ENCODE measurements at places on chromosomes 16 and 17.

DNA sequence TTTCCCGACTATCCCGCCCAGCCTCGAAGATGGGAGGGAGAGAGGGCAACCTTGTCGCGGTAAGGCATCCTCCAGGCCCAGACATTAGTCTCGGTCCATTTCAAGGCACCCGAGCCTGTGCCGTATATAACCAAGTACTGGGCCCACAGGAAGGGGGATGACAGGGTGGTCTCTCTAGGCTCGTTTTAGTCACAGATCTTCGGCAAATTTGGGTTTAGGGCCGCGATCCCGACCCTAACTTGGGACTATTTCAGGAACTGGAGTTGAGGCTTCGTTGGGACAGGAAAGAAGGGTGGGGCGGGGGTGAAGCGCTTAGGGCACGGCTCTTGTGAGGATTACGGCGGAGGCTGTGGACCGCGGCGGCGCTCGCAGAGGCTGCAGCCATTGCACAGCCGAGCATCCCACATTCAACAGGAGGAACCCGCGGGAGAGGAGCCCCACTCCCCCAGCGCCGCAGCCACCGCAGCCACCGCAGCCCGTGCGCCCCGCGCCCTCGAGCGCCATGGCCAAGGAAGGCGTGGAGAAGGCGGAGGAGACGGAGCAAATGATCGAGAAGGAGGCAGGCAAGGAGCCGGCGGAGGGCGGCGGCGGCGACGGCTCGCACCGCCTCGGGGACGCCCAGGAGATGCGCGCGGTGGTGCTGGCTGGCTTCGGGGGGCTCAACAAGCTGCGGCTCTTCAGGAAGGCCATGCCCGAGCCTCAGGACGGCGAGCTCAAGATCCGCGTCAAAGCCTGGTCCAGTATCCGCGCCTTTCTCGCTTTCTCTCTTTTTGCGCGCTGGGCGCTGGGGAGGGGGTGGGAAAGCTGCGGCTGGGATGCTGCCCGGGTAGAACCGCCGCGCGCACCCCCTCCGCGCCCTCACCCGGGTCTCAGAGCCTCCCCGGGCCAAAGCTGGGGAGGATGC is at the start of gene VAT1L:
Gene VAT1L, plus strand, starts transcription at position 384 of the 904 bp plus-strand sequence. Its CDS starts 119 bp downstream, at position 503.
- peak; percentile 7 for DNase-seq

GRCh38 chr17:48299760-48300159 is 130.3 kb downstream of the SKAP1 start:
- DNase-seq = no peak

DNA sequence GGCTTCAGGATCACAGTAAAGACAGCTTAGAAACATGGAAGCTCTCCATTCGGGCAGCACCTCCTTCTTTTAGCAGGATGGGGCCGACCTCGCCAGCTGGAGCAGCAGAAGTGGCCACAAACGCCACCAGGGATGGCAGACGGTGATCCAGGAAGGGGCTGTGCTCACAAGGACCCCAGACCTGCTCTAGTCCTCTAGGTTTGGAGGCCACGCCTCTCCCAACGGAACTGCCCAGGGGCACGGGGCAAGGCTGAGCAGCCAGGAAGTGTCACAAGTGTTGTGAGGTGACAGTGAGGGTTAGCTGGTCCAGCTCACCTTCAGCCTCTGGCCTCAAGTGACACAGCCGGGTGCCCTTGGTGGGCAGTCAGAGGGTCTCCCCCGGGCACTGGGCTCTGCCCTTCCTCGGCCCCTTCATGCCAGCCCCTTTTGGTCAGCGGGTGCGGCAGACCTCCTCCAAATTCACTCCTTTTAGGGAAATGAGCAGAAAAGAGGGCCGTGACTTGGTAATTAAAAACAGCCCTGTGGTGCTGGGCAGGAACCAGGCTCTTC is 20.4 kb downstream of the CEP295NL start:
- DNase-seq = no peak

GRCh38 chr16:67842509-67843342 is 606 bp downstream of the THAP11 start:
- no peak for DNase-seq

GRCh38 chr16:50316102-50316847 is 49.9 kb downstream of the ADCY7 start:
- no peak for DNase-seq

GRCh38 chr16:85459529-85460251 is 153.4 kb upstream of the GSE1 start:
- no peak for DNase-seq

- DNase-seq = no peak
Measured at GRCh38 chr16:81380932-81381331, 63.7 kb upstream of the CMIP start.

DNA sequence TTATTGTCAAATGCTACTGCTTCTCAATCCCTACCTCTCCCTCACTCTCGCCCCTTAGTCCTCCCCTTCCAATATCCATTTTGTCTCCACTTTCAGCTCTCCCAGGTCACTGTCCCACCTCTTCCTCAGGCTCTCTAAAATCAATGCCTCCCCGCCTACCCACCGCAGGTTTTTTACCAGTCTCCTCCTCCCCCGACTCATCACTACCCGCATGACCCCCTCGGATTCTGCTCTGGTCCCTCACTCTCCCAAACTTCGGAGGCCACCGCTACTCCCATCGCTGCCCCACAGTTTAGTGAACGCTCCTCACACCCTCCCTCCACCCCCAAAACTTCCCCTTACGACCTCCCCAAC is 513 bp downstream of the CRLF3 start:
- no peak for DNase-seq

- DNase-seq = no peak
Measured at GRCh38 chr17:37475731-37476420, 13.8 kb upstream of the DUSP14 start.

DNA sequence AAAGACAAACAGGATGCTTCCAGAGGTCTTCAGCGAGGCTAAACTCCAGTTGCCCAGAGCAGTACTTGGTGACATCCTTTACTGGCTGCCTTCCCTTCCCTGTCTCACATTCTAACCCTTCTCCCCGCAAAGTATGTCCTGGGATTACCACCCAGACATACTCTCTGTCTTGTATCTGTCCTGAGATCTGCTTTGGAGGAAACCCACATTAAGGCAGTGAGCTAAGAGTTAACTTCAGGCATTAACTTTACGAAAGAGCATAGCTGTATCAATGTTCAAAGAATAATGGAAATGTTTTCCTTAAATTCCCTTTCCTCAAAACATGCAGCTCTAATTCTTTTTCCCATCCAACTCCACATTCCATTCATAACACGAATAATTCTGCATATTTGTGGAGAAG is 385.2 kb downstream of the NPIPA8 start:
- DNase-seq = no peak

- DNase-seq = no peak
Measured at GRCh38 chr16:75074920-75075687, 41.5 kb downstream of the LDHD start.

GRCh38 chr17:64273006-64273405 is 9.9 kb upstream of the TEX2 start:
- DNase-seq = no peak

DNA sequence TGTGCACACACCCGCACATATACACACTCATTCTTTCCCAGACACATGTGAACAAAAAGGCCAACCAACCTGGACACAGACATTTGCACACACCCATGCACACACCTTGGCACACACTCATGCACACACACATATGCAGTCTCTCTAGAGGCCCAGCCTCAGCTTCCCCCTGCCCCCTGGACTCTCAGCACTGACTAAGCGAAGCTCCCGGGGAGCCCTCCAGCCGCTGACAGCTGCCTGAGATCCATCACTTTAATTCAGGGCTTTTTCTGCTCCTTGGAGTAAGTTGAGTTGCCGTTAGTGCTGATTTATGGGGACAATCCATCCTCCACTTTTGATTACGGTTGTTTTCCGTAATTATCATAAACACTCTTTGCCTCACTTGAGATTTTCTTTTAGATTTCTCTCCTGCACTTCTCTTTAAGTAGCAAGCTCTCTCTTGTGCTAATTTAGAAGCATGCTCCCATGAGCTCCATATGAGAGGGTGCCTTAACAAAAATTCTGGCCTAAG is 158.6 kb upstream of the CDC42EP4 start:
- no peak for DNase-seq

- no peak for DNase-seq
Measured at GRCh38 chr16:48049847-48050246, 105.9 kb downstream of the ABCC12 start.

GRCh38 chr17:44210342-44211192 is 8.9 kb downstream of the UBTF start:
- DNase-seq = peak; percentile 85

- DNase-seq = no peak
Measured at GRCh38 chr16:84214451-84215066, 23.6 kb downstream of the ADAD2 start.

DNA sequence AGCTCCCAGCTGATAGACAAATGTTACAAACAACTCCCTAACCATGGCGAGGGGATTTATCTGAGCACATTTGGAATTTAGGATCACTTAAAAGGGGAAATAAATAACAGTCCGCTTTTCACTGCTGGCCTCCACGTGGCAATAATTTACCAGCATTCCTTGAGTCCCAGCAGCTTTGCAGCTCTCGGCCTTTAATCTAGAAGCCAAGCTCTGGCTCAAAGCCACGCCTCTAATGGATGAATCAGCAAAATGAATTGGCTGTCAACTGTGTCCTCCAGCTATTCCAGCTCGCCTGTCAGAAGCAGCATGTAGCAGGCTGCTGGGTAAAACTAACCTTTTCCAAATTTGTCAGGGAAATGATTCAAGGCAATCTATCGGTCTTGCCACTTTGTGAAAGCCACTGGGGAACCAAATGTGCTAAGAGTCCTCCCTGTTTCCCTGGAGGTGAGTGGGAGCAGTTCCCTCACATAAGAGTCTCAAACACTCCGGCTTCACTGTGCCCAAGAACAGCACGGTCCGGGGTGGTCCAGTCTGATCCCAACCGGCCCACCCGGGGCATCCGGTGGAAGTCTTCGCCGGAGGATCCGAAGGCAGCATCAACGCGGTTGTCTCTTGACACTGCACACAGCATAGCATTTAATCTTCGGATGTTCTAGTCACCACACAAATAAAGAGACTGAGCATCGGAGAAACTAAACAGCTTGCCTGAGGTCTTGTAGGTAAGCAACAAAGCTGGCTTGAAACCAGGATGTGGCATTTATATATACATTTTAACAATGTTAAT is 143.3 kb downstream of the PARN start:
- DNase-seq = no peak
